Motor neuron (in vitro differentiated cells): ENCODE measurements at places on chromosomes 11 and 22.

DNA sequence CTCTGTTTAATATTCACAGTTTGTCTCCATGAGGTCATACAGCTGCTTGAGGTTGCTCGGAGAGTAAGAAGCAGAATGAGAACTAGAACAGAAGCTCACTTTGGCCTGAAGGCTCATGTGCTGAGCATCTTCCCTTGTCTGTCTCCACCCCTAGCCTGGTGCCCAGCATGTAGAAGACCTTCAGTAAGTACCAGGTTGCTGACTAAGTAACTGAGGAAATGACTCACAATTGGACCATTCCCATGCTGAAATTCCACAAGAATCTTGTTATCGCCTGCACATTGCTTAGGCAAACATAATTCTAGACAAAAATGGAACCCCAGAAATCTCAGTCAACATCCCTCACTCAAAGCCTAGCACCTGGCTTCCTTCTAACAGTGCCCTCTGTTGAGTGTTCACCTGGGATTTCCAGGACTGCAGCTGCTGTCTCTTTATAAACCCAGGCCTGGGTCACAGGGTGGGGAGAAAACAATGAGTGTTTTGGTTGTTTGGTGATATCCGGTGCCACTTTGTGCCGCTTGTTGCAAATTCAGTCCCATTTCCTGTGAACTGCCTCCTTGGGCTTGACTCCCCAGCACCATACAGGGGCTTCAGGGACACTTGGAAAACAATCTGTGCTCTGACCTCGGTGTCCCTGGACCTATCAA lies 406.8 kb downstream of the ETS1 start:
- ATAC-seq, result no peak

- ATAC-seq, result no peak
Observed at GRCh38 chr11:41446566-41446965, 12.9 kb downstream of the LRRC4C start.

GRCh38 chr11:94938095-94939055 lies 35.0 kb downstream of the CWC15 start:
- ATAC-seq, result peak; percentile 95

DNA sequence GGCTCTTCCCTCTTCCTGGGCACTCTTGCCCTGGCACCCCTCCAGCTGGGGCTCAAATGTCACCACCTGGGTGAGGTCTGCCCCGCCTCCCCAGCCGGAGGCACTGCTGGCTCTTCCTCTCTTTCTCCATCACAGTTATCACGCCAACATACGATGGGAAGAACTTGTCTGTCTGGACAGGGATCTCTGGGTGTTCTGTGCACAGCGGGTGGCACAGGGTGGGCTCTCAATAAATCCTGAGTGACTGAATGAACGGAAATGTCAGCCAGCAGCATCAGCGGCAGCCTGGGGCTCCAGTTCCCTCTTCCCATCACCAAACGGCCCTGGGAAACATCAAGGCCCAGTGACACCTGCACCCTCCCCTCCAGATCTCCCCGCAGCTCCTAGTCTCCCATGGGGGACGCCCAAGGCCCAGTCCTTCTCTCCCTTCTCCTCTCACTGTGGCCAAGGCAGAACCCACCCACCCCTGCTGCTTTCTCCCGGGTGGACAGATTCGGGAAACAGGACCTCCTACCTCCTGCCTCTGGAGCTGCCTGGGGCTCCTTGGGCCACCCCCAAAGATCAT lies 440 bp upstream of the SLC25A45 start:
- ATAC-seq, result no peak

DNA sequence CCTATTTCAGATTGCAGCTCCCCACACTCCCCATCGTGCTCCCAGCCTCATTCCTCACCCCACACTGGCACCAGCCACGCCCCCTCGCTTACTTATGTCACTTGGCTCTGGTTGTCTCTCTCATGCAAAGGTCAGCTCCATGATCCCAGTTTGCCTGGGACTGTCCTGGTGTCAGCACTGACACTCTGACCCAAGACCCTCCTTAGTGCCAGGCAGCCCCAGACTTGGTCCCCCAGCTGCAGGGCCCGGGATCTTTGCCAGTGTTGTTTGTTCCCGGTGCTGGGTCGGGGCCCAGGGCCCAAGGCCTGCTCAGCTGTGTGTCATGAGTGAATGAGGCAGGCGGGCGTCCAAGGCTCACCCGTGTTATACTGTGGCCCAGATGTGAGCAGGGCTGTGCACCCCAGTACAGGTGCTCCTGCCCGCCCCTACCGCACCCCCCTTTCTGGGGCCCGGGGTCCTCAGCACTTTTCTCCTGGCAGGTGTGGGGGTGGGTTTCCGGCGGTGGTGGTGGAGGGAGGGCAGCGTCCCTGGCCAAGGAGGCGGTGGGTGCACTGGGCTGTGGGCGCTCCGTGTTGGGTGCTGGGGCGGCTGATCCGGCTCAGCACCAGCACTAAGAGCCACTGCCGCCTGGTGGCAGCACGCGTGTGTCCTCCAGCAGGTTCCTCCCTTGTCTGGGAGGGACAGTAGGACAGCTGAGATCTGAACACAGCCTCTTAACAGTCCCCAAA lies 19.5 kb downstream of the IL17REL start:
- peak; percentile 60 for ATAC-seq

DNA sequence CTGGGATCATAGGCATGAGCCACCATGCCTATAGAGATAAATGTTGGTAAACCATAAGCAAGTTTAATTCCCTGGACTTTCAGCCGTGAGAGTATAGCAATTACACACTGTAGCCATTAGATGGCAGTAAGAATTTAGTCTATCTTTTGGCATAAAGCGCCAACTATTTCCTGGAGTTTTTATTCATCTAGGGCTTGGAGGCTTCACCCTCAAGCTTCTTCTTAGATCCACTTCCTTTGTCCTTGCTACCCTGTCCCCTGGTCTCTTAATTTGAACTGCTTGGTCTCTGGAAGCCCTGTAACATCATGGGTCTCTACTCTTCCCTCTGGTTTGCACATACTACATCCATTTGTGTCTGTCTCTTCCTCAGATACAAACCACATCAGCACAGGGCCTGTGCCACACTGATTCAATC lies 38.2 kb downstream of the OR10A6 start:
- ATAC-seq, result no peak

DNA sequence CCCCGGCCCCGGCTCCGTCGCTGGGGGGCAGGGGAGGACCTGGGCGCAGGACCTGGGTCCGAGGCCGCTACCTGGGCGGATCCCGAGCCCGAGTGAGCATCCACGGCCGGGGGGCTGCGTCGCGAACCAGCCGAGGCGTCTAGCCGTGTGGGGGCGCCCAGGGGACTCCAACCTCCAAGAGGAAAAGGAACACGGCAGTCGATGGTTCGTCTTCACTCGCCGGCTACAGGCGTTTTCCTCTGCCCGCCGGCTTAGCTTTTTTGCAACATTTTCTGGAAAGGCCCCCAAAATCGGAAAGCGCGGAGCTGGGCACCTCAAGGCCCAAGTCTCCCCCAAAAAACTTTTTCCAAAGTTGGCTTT lies 666 bp downstream of the PDGFB start:
- no peak for ATAC-seq

- ATAC-seq, result no peak
Observed at GRCh38 chr11:128627666-128628324, 40.4 kb upstream of the ETS1 start.

DNA sequence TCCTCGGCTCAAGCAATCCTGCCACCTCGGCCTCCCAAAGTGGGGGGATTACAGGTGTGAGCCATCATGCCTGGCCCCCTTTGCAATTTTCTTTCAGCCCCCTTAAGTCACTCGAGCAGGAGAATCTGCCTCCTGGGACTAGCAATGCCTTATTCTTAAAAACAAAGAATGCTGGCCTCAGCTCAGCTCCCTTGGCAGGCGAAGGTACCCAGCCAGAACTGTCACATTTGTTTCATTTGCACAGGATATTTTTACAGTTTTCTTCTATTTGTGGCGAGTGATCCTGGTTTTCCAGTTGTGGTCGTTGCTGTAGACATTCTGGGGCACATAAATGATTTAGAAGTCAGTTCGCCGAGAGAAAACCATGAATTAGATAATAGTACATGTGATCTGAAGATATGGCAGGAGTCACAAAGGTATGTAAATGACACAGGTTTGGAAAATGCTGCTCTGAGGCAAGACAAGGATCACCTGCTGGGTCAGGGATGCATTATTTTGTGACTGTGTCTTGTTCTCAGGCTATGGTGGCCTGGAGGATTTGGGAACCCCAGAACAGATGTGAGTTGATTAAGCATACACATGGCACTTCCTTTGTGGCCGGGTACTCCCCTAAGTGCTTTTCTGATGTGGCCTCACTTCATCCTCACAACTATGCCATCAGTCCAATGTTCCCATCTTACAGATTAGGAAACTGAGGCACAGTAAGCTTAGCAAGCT lies 51.2 kb upstream of the SLC22A12 start:
- no peak for ATAC-seq

DNA sequence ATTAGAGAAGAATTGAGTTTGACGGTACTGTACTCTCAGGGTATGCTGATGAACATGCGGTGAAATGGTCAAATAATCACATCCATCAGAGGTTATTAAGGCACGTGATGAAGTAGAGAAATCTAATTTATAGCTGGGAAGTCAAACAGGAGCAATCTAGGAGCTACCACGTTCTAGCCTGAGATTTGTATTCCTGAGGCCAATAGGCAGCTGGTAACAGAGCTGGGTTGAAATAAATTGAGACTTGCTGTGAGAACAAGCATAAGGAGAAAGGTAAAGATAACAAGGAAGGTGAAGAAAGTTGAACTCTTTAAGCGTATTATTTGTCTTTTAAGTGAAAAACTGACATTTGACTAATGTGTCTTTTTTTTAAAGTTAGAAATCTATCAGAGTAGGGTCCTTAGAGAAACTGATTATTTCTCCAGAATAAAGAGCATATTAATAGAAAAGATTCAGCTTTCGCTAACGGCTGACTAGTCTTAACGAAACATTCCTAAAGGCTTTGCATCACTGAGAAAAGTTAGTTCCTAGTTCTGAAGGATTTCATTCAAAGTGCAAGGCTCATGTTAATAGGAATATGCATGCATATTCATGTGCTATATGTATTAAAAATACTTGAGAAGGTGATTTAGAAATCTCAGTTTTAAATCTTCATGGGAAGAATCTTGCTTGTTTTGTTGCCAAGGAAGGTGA lies 5.2 kb upstream of the WEE1 start:
- ATAC-seq, result no peak

DNA sequence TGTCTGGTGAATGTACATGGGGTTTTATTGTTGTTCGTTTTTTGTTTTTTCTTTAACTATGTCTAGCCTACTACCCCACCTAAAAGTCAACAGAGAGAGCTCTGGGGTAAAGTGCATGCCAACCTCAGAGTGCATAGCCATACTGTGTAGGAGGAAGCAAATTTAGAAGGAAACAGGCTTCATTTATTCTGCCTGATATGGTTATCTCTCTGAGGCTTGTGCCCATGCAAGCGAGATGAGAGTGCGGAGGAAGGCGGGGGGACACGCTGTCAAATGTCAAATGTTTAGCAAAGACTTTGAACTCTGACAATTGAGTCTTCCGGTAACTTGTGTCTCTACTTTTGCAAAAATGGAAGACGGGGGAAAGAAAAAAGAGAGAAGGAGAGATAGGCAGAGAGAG lies 295.5 kb downstream of the ETS1 start:
- no peak for ATAC-seq

GRCh38 chr11:30481330-30481729 lies 104.8 kb downstream of the MPPED2 start:
- no peak for ATAC-seq

DNA sequence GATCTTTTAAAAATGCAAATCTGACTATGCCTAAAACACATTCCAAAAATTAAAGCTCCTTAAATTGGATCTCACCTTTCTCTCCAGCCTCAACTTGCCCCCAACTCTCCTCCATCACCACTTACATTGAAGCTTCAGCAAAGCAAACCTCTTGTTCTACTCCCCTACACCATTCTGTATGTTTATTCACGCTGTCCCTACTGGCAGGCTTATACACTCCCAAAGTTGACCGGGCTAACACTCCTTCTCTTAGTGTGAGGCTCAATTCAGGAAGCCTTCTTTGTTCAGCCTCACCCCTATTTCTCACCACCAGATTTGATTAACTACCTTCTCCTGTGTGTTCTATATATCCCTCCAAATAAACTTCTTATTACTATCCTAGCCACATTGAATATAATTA lies 1.8 kb upstream of the GDPD4 start:
- no peak for ATAC-seq

DNA sequence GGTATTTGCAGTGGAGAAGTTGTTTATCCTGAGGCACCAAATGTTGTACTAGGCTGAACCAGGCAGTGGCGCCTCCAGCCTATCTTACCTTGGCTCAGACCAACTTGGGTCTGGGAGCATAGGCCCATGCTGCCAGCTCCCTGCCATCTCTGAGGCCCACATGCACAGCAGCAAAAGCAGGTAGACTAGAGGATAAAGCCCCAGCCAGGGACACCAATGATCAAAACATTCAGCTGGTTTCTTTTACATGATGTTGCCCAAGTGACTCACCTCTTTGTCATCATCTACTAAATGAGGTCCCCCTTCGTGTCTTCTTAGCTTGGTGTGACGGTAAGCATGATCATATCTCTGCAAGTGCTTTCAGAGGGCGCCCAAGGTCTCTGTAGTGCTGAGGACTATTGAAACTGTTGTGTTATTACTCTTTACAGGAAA lies 112.1 kb upstream of the DRD2 start:
- no peak for ATAC-seq

DNA sequence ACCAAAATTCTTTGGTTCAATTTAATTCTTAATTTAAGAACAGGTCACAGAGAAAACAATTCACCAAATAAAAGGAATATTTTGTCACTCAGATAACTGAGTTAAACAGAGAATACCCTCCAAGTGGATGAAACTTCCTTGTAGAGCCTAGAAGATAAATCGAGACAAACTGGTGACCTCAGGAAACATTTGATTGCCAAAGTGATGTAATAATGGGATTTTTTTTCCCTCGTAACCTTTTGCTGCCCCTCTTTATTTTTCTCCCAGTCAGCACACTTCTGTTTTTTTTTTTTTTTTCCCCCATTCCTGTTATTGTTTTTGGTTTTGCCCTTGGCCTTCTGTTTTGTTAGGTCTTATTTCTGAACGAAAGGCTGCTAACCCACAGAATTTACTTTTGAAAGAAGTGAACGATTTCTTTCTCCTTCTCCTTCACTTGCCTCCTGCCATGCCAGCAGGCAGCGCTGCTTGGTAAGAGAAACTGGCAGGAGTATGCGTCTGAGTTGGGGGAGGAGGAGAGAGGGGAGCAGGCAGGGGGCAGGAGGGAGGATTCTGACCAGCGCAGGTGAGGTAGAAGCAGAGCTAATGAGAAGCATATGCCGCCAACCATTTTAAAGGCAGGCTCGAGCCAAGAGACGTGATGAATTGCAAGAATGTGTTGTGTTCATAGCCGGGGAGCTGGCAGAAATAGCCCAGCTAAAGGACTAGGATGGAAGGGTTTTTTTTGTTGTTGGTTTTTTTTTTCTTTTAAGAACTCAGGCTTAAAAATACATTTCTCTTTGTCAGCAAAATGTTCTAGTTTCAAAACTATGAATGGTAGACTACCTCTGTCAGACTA lies 121.9 kb upstream of the MTMR2 start:
- ATAC-seq, result peak; percentile 82
